ENCODE measurements at places on chromosomes 1 and 21.
A peak's percentile ranks its signal among the peaks of the same experiment; 100 is the strongest.

DNA sequence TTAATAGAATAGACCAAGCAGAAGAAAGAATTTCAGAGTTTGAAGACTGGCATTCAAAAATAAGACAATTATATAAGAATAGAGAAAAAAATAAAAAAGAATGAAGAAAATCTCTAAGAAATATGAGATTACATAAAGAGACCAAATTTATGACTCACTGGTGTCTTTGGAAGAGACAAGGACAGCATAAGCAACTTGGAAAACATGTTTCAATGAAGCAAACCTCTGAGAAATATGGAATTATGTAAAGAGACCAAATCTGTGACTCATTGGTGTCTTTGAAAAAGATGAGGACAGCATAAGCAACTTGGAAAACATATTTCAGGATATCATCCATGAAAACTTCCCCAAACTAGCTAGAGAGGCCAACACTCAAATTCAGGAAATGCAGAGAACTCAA is 60.4 kb upstream of the LYPLAL1 start:
- no peak for DNase-seq

GRCh38 chr1:197677752-197678295 is 97.5 kb downstream of the DENND1B start:
- no peak for DNase-seq

DNA sequence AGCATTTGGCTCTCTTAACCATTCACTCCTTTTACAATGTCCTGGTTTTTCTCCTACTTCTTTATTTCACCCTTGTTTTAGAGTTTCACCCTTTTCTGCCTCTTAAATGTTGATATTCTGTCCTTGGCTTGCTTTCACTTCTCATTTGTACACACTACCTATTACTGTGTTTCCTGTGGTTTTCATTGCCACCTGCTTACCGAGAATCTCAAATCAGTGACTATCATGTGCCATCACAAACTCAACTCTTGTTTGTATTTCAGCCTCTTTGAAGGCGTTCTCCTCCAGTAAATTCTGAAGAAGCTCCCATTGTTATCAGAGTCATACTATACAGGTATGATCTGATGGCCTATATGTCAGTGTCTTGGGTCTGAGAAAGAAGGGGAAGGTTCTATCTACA is 65.7 kb downstream of the NPHS2 start:
- no peak for DNase-seq

DNA sequence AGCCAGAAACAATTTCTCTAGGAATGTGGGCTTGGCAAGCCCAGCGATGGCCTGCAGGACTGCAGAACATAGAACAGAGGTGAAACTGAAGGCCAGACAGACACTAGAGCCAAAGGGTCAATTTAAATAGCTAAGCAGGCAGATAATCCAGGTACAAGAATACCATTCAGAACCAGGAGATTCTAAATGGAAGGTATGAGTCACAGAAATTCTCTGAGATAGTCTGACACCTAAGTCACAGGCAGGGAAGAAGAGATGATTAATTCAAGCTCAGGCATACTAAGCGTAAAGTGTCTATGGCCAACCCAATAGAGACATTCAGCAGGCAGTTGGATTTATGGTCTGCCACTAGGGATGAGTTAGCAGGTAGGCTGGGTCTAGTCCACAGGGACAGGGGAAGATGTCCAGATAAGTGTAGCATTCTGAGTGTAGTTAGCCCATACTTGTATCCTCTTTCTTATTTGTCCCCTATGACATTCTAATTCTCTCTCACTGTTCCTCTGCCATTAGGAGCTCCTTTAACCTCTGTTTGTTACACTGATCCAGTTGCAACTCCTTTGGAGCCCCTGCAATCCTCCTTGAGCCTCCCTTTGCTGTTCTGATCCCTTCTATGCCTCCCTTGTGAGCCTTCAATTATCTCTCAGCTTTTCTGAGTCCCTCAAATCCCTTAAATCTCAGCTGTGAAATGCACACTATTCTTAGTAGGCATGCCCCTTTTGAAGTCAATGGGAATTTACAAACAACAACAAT is 383.8 kb downstream of the LMO4 start:
- no peak for DNase-seq

DNA sequence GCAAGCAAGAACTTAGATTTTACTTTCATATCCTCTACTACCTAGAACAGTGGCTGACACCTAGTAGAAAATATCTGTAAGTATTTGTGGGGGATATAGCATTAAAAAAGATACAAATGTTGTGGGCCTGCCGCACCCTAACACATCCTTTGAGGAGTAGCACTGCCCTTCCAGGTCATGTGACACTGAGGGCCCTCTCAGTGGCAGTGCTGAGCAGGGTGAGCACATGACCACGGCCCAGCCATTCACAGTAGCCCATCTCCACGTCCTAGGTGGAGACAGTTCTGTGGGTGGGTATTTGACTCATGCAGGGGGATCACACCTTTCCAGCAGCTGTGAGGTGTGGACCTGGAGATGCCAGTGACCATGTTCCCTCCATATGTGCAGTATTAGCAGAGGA is 108.9 kb downstream of the OMA1 start:
- DNase-seq: no peak

GRCh38 chr1:205161076-205161475 is 39.3 kb upstream of the RBBP5 start:
- DNase-seq: no peak

GRCh38 chr21:42515708-42516502 is 2.3 kb downstream of the SLC37A1 start:
- no peak for DNase-seq

DNA sequence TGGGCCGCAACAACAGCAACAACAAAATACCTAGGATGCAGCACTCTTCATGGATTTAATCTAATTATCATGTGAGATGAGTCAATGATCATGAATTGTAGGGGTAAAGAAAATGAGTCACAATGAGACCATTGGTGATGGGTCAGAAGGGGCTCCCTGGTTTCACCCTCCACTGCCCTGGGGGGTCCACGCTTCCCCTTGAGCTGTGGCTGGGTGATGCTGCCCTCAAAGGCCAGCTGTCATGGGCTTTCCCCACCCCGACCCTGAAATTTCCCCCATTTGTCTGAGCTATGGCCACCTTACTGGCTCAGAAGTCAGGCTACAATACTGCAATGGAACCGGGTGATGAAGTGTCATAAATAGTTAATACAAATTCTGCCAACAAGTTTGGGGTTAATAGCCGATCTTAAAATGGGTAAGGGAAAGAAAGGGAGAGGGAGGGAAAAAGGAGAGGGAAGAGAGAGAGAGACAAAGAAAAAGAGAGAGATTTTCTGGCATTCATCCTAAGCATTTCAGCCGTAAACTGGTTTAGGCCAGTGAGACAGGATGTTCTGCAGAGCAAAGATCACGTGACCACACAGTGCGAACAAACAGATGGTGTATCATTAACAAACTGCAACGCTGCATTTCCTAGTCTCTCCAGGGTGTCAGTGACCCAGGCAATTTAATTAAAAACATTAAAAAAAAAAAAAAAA is 143.4 kb upstream of the ERRFI1 start:
- DNase-seq: peak; percentile 78

- DNase-seq: no peak
These were observed 496 bp downstream of the PRR9 start for GRCh38 chr1:153217744-153218416.

- DNase-seq: no peak
These were observed 19.8 kb upstream of the PTP4A2 start for GRCh38 chr1:31957701-31958674.

GRCh38 chr1:35475856-35476674 is 81.1 kb downstream of the KIAA0319L start:
- no peak for DNase-seq

Data from astrocyte of the cerebellum (primary cell).